ENCODE measurements at places on chromosomes 3 and 15.

DNA sequence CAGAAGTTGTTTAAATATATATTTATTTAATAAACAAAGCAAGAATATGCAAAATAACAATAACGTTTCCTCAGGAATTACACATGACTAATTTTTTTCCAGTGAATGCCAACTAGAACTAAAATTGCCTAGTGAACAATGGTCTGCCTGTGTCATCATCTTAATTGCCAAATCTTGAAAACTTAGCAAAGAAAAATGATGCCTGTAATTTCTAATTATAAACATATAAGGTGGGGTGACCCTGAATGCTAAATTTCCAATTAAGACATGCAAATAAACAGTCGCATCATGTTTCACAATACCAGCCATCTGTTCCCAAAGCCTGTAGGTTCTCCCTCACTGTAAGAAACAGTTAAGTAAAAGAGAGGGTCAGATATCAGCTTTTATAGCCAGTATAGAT is 67.6 kb upstream of the PLCL2 start:
- DNase-seq = no peak

GRCh38 chr3:33159981-33160380 is 46.2 kb downstream of the CRTAP start:
- no peak for DNase-seq

DNA sequence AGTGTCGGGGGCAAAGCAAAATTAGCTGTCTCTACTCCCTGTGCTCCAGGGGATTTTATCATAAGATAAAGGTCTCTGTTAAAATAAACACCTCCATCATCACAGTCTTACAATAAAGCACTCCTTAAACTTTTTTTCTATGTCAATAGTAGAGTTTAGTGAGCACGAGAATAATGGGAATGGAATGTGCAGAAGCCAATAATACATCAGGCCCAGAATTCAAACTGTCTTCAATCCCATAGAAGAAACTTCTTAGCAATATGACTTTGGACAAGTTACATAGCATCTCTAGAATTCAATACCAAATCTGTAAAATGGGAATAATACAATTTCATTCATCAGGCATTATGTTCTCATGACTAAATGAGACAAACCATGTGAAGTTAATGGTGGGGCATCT is 49.0 kb upstream of the EPHA3 start:
- no peak for DNase-seq

DNA sequence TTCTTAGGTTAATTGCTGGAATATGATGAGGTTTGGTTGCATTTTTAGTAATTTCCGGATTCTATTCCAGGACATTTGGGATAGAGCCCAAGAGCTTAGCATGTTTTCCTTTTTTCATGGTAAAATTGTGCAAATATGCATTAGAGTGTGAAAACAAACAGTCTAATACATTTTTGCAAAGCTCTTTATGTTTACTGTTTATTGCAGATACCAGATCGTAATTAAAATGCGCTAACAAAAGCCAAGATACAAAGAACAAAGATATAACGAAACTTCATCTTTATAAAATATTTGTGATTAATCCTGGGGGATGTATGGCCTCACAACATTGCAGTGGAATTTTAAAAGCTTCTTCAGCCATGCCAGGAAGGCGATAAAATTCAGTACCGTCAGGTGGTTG is 94.5 kb upstream of the TBC1D5 start:
- DNase-seq = no peak

- no peak for DNase-seq
Observed at GRCh38 chr15:29612096-29612495, 210.2 kb downstream of the TJP1 start.

All from activated CD4-positive, alpha-beta T cell treated with anti-CD3 and anti-CD28 coated beads for 48 hours (primary cell).